Glutamatergic neuron (in vitro differentiated cells): ENCODE measurements at places on chromosomes 4 and X. TPM values are rescaled to one million over a fixed set of nuclear protein-coding genes. Genes with fewer than 3 reads are reported as not detected.

The C4orf51 gene
- total RNA-seq: not detected

The SSX4B gene
- 0.71 TPM for total RNA-seq

The MAGEA1 gene
- not detected for total RNA-seq

The SPANXB1 gene
- total RNA-seq: not detected

The ETDA gene
- not detected for total RNA-seq

The PRDM5 gene
- total RNA-seq: 16.6 TPM

The BST1 gene
- not detected for total RNA-seq

The PDS5A gene
- total RNA-seq: 66.0 TPM

The IL2 gene
- total RNA-seq: not detected

- no peaks in the 10 kb centered on the region for H3K4me1 ChIP-seq
- no peaks in the 10 kb centered on the region for H3K36me3 ChIP-seq
- no peak overlapping the region for H3K4me3 ChIP-seq
- no peak overlapping the region for H3K27ac ChIP-seq
Measured at GRCh38 chrX:109352066-109352588, 129.8 kb downstream of the GUCY2F start.

- no peak for DNase-seq
- no peak overlapping the region for H3K27ac ChIP-seq
- no peaks in the 10 kb centered on the region for H3K27me3 ChIP-seq
- no peaks in the 10 kb centered on the region for H3K36me3 ChIP-seq
- no peaks in the 10 kb centered on the region for H3K4me1 ChIP-seq
- H3K4me3 ChIP-seq: no peak overlapping the region
Measured at GRCh38 chr4:130238121-130238520, 1142.2 kb downstream of the C4orf33 start.

- H3K36me3 ChIP-seq: no peaks in the 10 kb centered on the region
- H3K27me3 ChIP-seq: peaks cover 7% of the 10 kb centered on the region
- H3K27ac ChIP-seq: peak overlapping the region; percentile 98
- peaks cover 43% of the 10 kb centered on the region for H3K4me1 ChIP-seq
- H3K4me3 ChIP-seq: peak overlapping the region; percentile 63
Measured at GRCh38 chr4:115664285-115664684, 550.9 kb upstream of the NDST4 start.

- no peak for DNase-seq
- H3K4me1 ChIP-seq: no peaks in the 10 kb centered on the region
- H3K36me3 ChIP-seq: no peaks in the 10 kb centered on the region
- H3K27me3 ChIP-seq: no peaks in the 10 kb centered on the region
Measured at GRCh38 chrX:151912780-151913179, at the start of gene MAGEA4. Gene MAGEA4, plus strand, starts transcription at chrX:151912889. Its CDS starts 10,776 bp downstream, at chrX:151923665.

DNA sequence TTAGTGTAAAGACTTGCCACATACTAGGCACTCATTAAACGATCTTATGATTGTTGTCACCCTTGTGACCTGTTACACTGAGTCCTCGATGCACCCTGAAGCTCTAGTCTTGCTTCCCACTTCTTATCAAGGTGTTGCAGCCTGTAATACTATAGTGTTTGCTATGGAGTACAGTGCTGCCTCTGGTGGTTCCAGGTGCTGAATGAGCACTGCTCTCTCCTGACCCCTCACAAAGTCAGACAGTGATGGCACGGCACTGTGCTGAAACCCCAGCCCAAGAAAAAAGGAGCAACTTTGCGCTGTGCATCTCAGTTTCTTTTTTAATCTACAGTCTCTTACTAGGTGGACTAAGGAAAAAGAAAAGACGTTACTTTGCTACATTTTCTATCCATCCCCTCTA, 106.3 kb downstream of the GC start:
- no peak overlapping the region for H3K27ac ChIP-seq
- no peak for DNase-seq
- no peaks in the 10 kb centered on the region for H3K4me1 ChIP-seq
- no peaks in the 10 kb centered on the region for H3K27me3 ChIP-seq
- no peaks in the 10 kb centered on the region for H3K36me3 ChIP-seq

DNA sequence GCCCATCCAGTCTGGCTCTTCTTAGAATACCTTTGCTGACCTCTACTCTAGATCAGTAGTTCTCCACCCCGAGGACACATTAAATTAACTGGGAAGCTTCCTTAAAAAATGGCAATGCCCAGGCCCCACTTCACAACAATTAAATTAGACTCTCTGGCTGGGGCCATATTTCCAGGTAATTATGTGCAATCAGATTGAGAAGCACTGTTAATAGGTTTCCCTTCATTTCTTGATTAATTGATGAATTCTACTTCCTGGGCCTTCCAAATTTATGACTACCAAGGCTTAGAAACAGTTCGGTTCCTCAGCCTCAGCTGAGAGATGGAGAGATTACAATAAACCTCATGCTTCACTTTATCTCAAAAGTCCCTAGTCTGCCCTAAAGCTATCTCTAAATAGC, 71.7 kb upstream of the LIMCH1 start:
- no peak overlapping the region for H3K27ac ChIP-seq
- peaks cover 3% of the 10 kb centered on the region for H3K27me3 ChIP-seq
- DNase-seq: no peak
- H3K36me3 ChIP-seq: peaks cover 7% of the 10 kb centered on the region

- H3K4me3 ChIP-seq: no peak overlapping the region
- no peak overlapping the region for H3K27ac ChIP-seq
- H3K4me1 ChIP-seq: peaks cover 5% of the 10 kb centered on the region
- peaks cover 10% of the 10 kb centered on the region for H3K27me3 ChIP-seq
Measured at GRCh38 chr4:159098482-159099127, 4.3 kb upstream of the RAPGEF2 start.

DNA sequence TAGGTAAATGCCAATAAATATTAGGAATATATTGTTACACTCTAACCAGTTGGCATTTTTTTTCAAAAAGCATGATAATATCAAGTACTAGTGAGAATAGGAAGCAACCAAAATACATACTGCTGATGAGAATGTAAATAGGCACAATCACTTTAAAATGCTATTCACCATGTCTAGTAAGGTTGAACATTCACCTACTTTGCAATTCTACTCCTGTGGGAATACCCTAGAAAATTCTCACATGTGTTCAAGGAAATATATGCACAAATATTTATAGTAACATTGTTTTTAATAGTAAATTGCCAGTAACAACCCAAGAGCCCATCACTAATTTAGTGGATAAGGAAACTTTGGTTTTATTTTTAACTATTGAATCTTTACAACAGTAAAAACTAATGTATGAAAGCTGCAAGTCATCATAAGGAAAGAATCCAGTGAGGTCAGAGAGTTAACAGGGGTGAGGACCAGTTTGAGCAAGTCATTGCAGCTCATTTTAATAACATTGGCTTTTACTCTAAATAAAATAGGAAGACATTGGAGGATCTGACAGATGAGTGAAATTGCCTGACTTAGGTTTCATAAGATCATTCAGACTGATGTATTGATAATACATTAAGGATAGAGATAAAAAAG, 23.6 kb downstream of the FSTL5 start:
- no peaks in the 10 kb centered on the region for H3K27me3 ChIP-seq
- no peak for DNase-seq
- no peak overlapping the region for H3K4me3 ChIP-seq
- no peaks in the 10 kb centered on the region for H3K4me1 ChIP-seq
- H3K36me3 ChIP-seq: peaks cover 5% of the 10 kb centered on the region

DNA sequence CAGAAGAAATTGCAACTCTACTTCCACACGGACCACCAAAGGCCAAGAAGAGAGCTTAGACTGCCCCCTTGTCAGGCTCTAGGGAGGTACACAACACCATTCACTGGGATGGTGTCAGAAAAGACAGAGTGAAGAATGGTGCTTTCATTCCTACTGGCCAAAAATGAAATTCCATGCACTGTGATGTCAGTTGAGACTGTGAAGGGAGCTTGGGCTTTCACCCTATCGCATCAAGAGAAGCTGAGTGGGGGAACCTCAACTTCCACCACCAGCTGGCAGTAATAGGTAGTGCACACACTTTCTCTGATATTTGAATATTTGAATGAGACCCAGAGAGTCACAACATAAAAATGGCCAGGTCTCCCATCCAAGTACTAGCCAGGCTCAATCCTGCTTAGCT, 65.9 kb downstream of the ZNF711 start:
- no peak overlapping the region for H3K27ac ChIP-seq
- no peaks in the 10 kb centered on the region for H3K4me1 ChIP-seq
- H3K4me3 ChIP-seq: no peak overlapping the region
- no peaks in the 10 kb centered on the region for H3K36me3 ChIP-seq
- no peak for DNase-seq

- no peaks in the 10 kb centered on the region for H3K27me3 ChIP-seq
- H3K4me1 ChIP-seq: no peaks in the 10 kb centered on the region
- no peak for DNase-seq
- no peaks in the 10 kb centered on the region for H3K36me3 ChIP-seq
Measured at GRCh38 chr4:121146530-121146929, 17.6 kb downstream of the TNIP3 start.

GRCh38 chr4:13966231-13967195, 339.0 kb upstream of the BOD1L1 start:
- peaks cover 13% of the 10 kb centered on the region for H3K4me1 ChIP-seq
- no peak overlapping the region for H3K27ac ChIP-seq
- DNase-seq: peak; percentile 19
- no peak overlapping the region for H3K4me3 ChIP-seq
- H3K27me3 ChIP-seq: peaks cover 4% of the 10 kb centered on the region

- no peak overlapping the region for H3K27ac ChIP-seq
- no peaks in the 10 kb centered on the region for H3K36me3 ChIP-seq
- DNase-seq: no peak
- H3K4me3 ChIP-seq: no peak overlapping the region
- H3K27me3 ChIP-seq: peaks cover 2% of the 10 kb centered on the region
Measured at GRCh38 chrX:74246524-74246923, 57.5 kb upstream of the ZCCHC13 start.

DNA sequence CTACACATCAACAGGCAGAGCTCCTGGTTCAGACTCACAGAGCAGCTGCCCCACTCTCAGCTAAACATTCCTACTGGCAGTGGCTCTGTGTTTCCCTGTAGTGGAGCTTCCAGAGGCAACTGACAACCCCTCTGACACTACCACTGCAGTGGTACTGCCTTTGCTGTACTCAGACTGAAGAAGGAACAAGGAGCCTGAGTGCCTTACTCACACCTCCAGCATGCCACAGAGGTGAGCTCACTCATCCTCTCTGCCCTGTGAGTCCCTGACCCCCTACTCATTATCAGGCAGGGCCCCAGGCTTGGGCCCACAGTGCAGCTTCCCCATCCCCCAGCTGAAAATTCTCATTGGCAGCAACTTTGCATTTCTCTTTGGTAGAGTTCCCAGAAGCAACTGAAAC, 240.5 kb upstream of the POF1B start:
- H3K27ac ChIP-seq: no peak overlapping the region
- H3K4me3 ChIP-seq: no peak overlapping the region
- H3K27me3 ChIP-seq: peaks cover 3% of the 10 kb centered on the region
- DNase-seq: no peak
- H3K36me3 ChIP-seq: peaks cover 9% of the 10 kb centered on the region
- H3K4me1 ChIP-seq: no peaks in the 10 kb centered on the region

GRCh38 chr4:121182296-121182695, 18.2 kb upstream of the TNIP3 start:
- H3K36me3 ChIP-seq: no peaks in the 10 kb centered on the region
- no peak for DNase-seq
- H3K27me3 ChIP-seq: no peaks in the 10 kb centered on the region
- H3K4me3 ChIP-seq: no peak overlapping the region
- no peaks in the 10 kb centered on the region for H3K4me1 ChIP-seq

DNA sequence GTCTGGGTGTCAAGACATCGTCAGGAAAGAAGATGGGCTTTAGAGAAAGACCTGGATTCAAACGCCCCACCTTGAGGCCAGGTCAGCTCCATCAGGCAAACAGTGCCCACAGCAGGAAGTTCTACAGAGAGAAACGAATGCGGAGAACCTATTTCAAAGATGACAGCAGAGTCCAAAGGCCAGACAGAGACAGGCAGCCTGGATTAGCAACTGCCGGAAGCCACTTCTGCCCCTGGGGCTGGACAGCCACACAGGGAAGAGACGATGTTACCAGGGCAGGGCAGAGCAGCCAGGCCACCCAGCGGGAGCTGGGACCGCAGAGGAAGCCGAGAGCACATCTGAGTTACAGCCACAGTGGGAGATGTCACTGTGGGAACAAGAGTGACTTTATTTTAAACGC, 1.2 kb downstream of the C4orf50 start:
- no peak overlapping the region for H3K4me3 ChIP-seq
- no peak overlapping the region for H3K27ac ChIP-seq
- H3K36me3 ChIP-seq: no peaks in the 10 kb centered on the region
- DNase-seq: no peak
- H3K4me1 ChIP-seq: peaks cover 15% of the 10 kb centered on the region
- peaks cover 4% of the 10 kb centered on the region for H3K27me3 ChIP-seq

GRCh38 chrX:124268099-124268498, 64.4 kb upstream of the TEX13D start:
- no peak overlapping the region for H3K27ac ChIP-seq
- H3K36me3 ChIP-seq: no peaks in the 10 kb centered on the region
- no peak overlapping the region for H3K4me3 ChIP-seq
- no peak for DNase-seq

DNA sequence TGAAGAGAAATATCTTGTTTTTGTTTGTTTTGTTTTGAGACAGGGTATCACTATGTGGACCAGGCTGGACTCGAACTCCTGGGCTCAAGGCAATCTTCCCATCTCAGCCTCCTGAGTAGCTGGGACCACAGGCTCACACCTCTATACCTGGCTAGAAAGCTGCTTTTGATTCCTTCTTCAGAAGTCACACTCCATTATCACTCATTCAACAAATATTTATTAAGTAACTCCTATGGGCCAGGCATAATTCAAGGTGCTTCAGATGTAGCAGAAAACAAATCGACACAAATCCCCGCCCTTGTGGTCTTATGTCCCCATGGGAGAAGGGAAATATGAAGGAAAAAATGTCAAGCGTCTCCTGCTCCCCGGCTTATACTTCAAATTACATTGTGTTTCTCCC, 72.6 kb upstream of the DHX15 start:
- H3K36me3 ChIP-seq: no peaks in the 10 kb centered on the region
- no peak overlapping the region for H3K4me3 ChIP-seq
- H3K4me1 ChIP-seq: peaks cover 8% of the 10 kb centered on the region
- no peaks in the 10 kb centered on the region for H3K27me3 ChIP-seq

DNA sequence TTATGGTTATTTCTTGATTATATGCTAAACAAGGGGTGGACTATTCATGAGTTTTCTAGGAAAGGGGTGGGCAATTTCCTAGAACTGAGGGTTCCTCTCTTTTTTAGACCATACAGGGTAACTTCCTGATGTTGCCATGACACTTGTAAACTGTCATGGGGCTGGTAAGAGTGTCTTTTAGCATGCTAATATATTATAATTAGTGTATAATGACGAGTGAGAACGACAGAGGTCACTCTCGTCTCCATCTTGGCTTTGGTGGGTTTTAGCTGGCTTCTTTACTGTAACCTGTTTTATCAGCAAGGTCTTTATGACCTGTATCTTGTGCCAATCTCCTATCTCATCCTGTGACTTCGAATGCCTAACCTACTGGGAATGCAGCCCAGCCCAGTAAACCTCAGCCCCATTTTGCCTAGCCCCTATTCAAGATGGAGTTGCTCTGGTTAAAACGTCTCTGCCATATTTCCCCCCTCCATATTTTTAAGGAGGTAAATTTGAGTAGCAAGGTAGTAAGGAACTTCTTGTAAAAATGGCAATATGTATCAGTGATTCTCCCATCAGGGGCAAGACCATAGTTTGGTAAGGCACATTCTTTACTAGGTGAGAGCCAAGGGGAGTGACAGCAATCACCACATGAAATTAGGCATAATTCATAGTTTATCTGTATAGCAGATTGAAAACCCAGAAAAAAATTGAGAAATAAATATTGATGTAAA, 2.6 kb downstream of the CXCL2 start:
- H3K27me3 ChIP-seq: no peaks in the 10 kb centered on the region
- no peak for DNase-seq
- H3K27ac ChIP-seq: no peak overlapping the region
- no peak overlapping the region for H3K4me3 ChIP-seq
- peaks cover 2% of the 10 kb centered on the region for H3K4me1 ChIP-seq
- H3K36me3 ChIP-seq: no peaks in the 10 kb centered on the region

- peaks cover 3% of the 10 kb centered on the region for H3K4me1 ChIP-seq
- no peaks in the 10 kb centered on the region for H3K36me3 ChIP-seq
- peak within 1 kb of the TSS; percentile 85 for H3K4me3 ChIP-seq
- H3K27me3 ChIP-seq: peaks cover 4% of the 10 kb centered on the region
Measured at GRCh38 chrX:67543818-67544217, at the start of gene AR. Gene AR, plus strand, starts transcription at chrX:67544021. Its CDS starts 1,126 bp downstream, at chrX:67545147.
